ENCODE measurements at places on chromosomes 2 and 18. TPM values are rescaled to one million over a fixed set of nuclear protein-coding genes. Genes with fewer than 3 reads are reported as not detected.

DNA sequence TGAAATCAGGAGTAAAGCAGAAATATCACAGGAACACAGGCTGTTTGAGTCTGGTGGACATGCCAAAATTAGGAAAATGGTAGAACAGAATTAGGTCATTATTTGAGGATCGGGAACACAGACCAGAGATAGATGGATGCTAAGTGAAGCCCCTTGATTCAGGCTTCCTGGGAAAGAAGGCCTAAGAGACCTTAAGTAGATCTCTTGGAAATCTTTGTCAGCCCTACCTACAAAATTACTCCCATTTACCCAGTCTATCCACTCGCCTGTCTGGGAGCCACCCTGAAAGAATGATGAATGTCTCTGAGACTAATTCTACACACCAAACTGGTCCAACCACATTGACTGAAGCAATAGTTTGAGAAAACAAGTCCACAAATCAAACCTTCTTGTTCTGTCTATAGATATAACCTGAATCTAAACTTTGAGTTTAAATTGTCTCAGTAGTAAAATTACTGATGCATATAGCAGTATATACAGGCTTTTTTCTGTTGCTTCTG, 36.6 kb upstream of the TANK start:
- DNase-seq, result no peak

GRCh38 chr2:191363267-191363666, 118.1 kb downstream of the MYO1B start:
- DNase-seq, result no peak

- no peak for DNase-seq
These were observed 111.8 kb downstream of the EPB41L3 start for GRCh38 chr18:5431836-5432575.

DNA sequence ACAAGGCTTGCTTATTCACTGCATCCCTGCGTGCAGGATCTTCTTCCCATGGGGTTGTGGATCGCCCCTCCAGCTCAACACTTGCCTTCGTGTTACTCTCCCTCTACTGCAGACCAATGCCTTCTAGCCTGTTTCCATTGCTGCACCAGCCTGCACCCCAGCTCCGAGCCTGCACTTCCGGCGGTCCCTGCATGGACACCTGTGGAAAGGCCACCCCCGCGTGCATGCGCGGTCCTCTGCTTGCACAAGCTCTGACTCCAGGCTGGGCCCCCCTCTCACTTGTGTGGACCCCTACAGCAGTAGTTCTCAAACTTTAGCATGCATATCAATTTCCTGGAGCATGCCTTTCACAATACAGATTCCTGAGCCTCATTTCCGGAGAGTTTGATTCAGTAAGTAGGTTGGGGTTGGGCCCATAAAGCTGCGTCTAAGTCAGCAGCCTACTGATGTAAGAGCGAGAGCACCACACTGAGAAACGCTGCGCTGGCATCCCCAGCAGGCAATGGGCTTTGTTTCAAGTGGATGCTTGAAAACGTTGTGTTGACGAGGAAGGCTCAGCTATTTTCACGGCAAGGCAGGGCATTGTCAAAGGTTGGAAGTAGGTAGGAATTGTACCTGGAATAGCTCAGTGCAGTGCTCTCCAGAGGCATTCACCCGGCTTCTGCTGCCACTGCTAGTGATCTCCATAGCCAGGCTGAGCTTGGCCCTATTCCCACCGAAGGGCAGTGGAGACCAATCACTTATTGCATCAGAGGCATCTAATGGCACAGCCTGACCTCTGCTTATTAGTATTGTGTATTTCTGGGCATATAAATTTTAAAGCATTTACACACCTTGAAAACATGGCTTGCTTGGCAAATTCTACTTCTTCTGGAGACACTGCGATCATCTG, 32.6 kb downstream of the CREG2 start:
- DNase-seq, result no peak

- DNase-seq, result no peak
These were observed at the start of gene SCYGR4 for GRCh38 chr2:227617316-227618230. TSS of gene SCYGR4 (plus strand) at chr2:227617498. CDS start at chr2:227617498, 0 bp downstream.

ADGRF3 gene
- total RNA-seq, result 0.34 TPM

- DNase-seq, result no peak
These were observed 144.5 kb upstream of the DLX2 start for GRCh38 chr2:172247203-172247602.

ALPP gene
- not detected for total RNA-seq

- no peak for DNase-seq
These were observed 4.2 kb downstream of the GEN1 start for GRCh38 chr2:17758118-17758517.

GRCh38 chr18:28193177-28193778, 16.3 kb upstream of the CDH2 start:
- no peak for DNase-seq

- no peak for DNase-seq
These were observed 138.7 kb upstream of the BOD1L2 start for GRCh38 chr18:57008001-57008686.

DNA sequence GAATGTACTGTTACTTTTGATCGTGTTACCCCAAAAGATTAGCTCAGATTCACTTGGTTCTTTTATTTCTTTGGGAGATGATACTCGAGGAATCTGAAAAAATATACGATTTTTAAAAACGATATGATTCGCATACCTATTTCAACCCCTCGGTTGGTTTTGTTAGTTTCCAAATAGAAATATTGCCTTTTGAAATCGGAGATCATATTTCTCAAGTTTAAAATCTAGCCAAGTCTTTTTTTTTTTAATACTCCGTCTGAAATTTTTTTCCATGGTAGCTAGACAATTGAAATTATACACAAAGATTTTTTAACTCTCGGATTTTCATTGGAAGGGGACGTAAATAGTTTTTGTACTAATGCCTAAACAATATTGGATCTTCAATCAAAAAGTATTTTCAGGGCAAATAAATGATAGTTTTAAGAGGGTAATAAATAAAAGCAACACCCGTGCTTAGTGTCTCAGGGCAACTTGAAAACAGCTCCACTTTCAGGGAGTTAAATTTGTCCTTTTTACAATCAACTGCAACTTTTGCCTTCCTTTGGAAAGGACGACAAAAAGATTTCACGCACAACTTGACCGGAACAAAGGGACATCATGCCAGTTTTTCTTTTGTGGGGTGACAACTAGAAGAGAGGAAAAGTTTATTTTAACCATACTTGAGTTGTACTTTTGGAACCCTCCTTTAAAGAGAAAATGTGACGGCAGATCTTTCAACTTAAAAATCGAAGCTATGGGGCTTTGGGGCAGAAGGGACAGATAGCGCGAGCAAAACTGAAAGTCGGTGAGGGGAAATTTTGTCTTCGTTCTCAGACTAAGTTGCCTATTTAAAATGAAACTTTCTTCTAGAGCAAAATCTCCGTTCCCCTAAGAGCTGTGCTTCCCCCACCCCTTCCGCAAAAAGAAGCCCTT, 5.8 kb upstream of the ONECUT2 start:
- DNase-seq, result no peak

GRCh38 chr2:1656326-1656960, 87.9 kb downstream of the PXDN start:
- no peak for DNase-seq

FAM110C gene
- 26.6 TPM for total RNA-seq

- no peak for DNase-seq
These were observed 96.8 kb downstream of the PRKCE start for GRCh38 chr2:45748239-45748638.

GRCh38 chr2:217258170-217258569, 398.3 kb upstream of the TNP1 start:
- no peak for DNase-seq

SERPINB13 gene
- not detected for total RNA-seq

DNA sequence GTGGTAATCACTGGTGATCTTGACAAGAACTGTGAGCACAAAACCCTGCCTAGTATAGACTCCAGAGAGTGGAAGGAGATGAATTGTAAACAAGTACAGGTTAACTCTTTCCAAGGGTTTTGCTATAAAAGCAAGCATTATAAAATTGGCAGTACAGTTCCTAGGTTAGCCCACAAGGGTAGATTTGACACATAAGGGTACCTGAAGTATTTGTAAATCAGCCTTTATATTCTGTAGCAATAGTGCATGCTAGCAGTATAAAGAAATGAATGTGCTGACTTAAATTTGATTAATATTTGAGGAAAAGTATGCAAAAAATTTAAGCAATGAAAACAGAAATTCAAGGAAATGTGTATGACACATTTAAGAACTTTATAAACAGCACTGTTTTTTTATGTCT, 42.4 kb downstream of the SP3 start:
- no peak for DNase-seq

GRCh38 chr18:62857263-62857976, 142.1 kb downstream of the PHLPP1 start:
- DNase-seq, result no peak

HTR2B gene
- total RNA-seq, result 0.12 TPM

DNA sequence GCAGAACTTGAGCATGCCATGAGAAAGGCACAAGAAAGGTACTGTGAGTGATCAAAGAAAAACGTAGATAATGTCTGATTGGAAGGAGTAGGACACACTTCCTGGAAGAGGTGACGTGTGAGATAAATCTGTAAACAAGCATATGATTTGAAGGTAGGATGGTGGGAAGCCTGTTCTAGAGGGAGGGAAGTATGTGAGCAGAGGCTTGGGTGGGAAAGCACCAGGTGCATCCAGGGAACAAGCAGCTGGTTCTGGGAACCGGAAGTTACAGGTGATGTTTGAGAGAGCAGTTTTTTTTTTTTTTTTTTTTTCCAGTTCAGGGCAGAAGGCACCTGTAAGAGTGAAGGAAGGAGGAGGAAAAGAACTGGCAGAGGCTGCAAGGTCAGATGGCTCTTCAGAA, 116.6 kb upstream of the EFEMP1 start:
- no peak for DNase-seq

GRCh38 chr18:27713738-27714095, 463.2 kb downstream of the CDH2 start:
- no peak for DNase-seq

KCNE4 gene
- total RNA-seq, result 0.89 TPM

GRCh38 chr2:101698844-101699754, 1.6 kb downstream of the MAP4K4 start:
- DNase-seq, result no peak

DNA sequence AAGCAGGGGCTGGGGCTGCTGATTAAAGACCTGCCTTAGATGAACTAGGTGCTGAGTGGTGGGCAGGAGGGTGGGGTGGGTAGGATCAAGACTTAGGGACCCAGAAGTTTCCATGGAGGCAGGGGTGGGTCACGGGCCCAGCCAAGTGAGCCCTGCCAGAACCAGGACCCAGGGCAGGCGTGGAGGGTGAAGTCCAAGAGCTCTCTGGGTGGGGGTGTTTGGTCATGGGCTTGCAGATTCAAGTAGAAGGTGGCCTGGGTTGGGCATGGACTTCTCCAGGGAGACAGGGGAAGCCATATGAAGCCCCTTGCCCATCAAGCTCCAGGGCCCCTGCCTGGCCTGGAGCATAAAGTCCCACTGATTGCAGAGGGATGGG, 168.8 kb downstream of the SMAD7 start:
- no peak for DNase-seq

- DNase-seq, result no peak
These were observed 584.3 kb downstream of the EPHA4 start for GRCh38 chr2:220987839-220988238.

DNA sequence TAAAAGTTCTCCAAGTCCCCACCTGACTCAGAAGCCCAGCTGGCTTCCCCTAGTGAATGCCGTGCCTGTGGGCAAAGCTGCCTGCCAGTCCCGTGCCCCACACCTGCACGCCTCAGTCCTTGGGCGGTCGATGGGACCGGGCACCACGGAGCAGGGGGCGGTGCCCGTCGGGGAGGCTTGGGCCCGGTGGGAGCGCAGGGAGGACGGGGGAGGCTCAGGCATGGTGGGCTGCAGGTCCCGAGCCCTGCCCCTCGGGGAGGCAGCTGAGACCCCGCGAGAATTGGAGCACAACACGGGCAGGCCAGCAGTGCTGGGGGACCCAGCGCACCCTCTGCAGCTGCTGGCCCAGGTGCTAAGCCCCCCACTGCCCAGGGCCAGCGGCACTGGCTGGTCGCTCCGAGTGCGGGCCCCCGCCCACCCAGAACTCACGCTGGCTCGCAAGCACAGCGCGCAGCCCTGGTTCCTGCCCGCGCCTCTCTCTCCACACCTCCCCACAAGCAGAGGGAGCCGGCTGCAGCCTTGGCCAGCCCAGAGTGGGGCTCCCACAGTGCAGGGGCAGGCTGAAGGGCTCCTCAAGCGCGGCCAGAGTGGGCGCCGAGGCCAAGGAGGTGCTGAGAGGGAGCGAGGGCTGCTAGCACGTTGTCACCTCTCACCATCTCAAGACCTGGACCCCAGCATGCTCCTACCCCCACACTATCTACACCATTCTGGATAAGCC, 215.5 kb downstream of the TNS1 start:
- DNase-seq, result no peak

DNA sequence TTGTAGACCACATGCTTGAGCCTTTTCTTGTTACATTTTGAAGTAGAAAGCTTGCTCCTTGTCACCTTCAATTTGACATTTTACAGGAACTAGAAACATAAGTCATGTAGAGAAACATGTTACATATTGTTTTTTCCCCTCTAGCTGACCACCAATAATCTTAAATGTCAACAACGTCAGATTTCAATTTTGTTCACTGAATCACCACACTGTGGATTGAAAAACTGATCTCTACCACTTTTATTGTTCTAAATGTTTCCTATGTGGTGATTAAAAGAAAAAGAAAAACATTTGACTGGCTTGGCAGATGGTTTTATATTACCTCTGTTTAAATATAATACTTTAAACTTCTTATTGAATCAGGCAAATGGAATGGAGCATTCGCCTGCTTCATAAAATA, 87.7 kb downstream of the DSEL start:
- no peak for DNase-seq

DNA sequence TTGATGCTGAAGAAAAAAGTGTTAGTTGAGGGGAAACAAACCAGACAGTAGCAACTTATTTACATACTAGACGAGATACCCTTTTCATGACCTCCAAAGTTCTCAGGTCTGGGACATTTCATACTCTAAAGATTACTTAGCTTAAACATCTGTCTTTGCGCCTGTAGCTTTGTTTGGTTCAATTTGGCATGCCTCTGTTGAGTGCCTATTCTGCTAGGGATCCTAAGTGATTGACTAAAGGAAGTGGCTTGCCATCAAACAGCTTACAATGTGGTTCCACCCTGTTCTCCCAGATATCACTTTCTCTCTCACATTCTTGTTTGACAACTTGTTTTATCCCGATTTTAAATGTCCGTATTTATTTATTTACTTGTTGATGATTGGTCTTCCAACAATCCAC, 488.8 kb downstream of the PARD3B start:
- DNase-seq, result no peak

DNA sequence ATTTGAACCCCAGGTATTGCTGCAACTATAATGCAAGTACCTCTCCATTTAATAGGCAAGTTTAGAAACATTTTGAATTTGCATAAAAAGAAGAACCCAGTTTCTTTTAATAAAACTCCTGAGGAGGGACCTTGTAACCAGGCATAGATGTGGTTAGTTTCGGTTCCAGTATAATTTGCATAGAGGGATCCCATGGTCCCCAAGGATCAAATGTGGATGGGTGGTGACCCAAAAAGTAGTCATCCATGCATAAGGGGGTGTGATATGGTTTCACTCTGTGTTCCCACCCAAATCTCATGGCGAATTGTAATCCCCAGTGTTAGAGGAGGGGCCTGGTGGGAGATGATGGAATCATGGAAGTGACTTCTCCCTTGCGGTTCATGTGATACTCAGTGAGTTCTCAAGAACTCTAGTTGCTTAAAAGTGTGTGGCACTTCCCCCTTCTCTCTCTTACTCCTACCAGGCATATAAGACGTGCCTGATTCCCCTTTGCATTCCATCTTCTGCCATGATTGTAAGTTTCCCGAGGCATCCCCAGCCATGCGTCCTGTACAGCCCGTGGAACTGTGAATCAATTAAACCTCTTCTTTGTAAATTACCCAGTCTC, 40.2 kb upstream of the SKA1 start:
- no peak for DNase-seq

POU3F3 gene
- 0.34 TPM for total RNA-seq

PPP4R3B gene
- total RNA-seq, result 64.7 TPM

All from left colon (tissue), 2 donors.